ENCODE measurements at places on chromosomes 1 and 21.

DNA sequence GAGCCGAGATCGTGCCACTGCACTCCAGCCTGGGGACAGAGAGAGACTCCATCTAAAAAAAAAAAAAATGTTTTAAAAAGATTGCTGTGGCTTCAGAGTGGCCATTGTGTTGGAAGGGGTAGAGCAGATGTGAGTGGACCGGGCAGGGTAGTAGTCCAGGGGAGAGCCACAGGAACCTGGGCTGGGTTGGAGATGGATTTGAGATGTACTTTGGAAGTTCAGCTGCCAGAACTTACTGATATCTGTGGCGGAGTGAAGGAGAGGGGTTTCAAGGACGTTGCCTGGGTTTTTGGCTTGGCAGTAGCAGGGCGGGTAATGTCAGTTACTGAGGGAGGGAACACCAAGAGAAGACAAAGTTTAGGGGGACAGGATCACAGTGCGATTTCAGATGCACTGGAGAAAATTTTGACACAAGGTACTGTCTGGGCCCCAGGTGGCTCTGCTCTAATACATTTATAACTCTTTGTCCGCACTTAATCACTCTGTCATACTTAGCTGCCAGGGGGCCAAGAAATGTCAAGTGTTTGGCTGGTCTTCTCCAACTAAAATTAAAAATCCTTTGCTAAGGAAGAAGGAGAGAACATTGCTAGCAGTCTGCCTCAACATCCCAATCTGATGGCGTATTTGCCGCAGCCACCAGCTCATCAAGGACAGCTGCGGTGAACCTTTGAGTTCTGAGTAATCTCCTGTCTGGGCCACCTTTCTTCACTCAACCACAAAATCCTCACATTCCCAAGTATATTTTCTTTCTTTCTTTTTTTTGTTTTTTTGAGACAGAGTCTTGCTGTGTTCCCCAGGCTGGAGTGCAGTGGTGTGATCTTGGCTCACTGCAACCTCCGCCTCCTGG lies 9.6 kb downstream of the EPHX1 start:
- no peak for DNase-seq

DNA sequence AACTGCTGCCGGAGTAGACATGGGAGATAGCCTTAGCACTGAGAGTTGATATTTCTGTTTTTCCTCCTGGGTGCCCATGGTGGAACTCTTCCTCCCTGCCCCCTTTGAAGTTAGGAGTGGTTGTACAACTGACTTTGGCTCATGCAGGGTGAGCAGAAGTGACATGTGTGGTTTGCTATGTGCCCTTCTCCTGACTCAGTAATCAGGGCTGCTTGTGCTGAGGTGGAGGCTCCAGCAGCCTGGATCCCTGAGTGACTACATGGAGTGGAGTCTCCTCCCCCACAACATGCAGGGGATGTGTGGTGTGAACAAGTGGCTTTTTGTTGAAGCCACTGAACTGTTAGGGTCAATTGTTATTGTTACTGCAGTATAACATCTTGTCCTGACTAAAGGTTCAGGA lies 261.6 kb downstream of the CAMTA1 start:
- DNase-seq = no peak

- no peak for DNase-seq
Observed at GRCh38 chr1:98468111-98468717, 193.3 kb upstream of the SNX7 start.

GRCh38 chr21:43719748-43720538 lies 1.0 kb downstream of the PDXK start:
- no peak for DNase-seq

GRCh38 chr1:153192697-153193096 lies 10.5 kb upstream of the LELP1 start:
- no peak for DNase-seq

DNA sequence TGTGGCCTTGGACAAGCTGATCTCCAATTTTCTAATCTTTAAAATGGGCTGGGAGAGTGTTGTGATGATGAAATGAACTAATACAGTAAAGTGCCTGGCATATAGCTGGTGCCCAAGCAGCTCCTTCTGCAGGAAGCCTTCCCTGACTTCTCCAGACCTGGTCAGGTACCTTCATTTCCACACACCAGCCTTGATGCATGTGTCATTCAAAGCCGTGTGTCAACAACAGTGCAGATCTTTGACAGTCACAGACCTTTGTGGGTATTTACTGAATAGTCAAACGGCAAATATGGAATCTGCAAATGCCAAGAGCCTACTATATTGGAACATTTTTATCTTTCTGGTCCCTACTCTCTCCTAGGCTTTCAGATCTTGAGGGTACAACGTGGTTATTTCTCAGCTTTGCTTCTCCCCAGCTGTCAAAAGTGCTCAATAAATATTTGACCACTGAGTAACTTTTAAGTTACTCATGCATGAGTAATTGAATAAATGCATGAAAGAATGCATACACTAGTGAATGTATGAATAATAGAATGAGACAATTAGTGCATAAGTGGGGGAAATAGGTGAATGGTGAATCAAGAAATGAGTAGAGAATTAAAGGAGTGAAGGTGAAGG lies 75.4 kb downstream of the MDM4 start:
- no peak for DNase-seq

- DNase-seq = no peak
Observed at GRCh38 chr1:111730706-111731105, 8.5 kb downstream of the INKA2 start.

GRCh38 chr1:30706528-30706927 lies 16.9 kb downstream of the MATN1 start:
- DNase-seq = peak; percentile 42

- DNase-seq = no peak
Observed at GRCh38 chr1:17212009-17212408, 7.1 kb downstream of the PADI1 start.

- DNase-seq = no peak
Observed at GRCh38 chr1:154316704-154317103, 4.2 kb upstream of the AQP10 start.

- DNase-seq = no peak
Observed at GRCh38 chr1:26022404-26022779, 817 bp downstream of the EXTL1 start.

- no peak for DNase-seq
Observed at GRCh38 chr1:38865112-38865715, 5.6 kb upstream of the RRAGC start.

DNA sequence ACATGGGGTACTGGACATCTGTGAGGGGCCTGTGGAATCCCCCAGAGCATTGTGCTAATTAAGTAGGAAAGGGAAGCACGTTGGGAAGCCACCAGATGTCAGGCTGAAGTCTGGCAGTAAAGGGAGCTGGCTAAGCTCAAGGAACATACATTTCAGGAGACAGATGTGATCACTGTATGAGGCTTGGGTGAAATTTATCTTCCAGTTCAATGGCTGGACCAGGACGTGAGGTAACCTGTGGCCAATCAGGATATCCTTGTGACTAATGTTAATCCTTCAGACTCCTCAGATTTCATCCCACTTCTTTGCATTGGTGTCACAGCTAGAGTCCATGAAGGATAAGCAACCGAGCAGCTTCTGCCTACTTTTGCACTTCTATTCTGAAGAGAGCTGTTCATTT lies 110.2 kb upstream of the APP start:
- no peak for DNase-seq

DNA sequence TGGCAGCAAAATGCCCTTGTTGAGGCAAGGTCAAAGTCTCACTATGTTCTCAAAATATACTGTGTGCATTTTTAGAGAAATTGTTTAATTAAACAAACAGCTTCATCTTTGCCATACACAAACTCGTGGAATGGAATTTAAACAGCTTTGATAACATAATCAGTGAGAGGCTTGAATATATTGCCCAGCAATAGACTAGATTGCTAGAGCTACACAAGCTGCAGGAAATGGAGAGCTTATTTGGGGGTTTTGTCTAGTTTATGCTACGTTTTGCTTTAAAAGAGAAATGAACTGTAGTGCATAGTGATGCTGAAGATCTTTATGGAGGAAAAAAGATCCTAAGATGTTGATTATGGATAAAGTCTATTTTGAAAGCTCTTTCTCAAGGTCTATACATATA lies 166.8 kb upstream of the HMCN1 start:
- no peak for DNase-seq

GRCh38 chr1:40951943-40952743 lies 27.4 kb upstream of the CTPS1 start:
- DNase-seq = peak; percentile 12

- DNase-seq = no peak
Observed at GRCh38 chr1:163426505-163427251, 104.9 kb downstream of the NUF2 start.

GRCh38 chr1:169202791-169203665 lies 96.5 kb downstream of the ATP1B1 start:
- DNase-seq = no peak

DNA sequence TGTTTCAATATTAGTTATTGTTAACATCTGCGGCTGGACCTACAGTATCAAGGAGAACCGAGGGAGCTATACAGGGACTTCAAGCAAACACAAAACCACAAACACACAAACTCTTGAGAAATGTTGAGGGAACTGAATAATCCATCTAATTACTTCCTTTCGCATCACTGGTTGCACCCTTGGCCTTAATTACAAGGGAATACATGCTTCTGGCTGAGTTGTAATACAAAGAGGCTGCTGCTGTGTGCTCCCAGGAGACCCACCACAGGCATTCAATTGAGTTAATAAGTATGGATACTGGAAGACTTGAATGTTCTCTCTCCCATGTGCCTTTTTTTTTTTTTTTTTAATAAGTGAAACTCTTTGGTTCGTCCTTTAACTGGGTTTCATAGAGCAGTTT lies 16.8 kb upstream of the SMYD2 start:
- no peak for DNase-seq

DNA sequence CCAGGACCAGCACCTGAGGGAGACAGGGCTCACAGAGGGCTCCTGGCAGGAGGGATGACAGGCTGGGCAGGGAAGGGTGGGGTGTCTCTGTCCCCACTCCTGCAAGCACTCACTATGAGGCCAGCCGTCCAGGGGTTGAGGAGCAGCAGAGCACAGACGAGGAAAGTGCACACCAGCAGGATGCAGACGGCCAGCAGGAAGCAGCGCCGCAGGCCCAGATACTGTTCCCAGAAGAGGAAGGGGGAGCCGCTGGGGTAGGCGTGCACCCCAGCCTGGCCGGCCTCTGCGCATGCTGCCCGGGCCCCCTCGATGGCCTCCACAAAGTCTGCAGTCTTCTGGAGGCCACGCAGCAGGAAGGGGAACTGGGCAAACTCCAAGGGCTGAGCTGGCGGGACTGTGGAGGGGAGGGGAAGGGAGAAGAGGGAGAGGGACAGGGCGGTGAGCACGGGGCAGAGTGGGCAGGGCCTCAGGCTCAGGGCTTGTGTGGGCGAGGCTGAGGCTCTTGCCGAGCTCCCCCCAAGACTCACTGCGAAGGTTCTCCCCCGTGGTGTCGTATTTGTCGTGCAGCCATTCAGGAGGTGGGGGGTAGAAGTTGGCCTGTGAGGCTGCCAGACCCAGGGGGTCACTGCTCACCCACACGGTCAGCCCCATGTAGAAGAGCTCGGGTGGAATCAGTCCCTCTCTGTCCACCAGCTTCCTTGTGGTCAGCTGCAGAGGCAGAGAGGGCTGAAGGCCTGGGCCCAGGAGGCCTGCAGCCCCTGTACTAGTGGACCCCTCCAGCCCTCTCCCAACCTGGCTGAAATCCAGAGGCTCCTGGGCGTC lies 16.5 kb downstream of the PTCH2 start:
- peak; percentile 20 for DNase-seq

DNA sequence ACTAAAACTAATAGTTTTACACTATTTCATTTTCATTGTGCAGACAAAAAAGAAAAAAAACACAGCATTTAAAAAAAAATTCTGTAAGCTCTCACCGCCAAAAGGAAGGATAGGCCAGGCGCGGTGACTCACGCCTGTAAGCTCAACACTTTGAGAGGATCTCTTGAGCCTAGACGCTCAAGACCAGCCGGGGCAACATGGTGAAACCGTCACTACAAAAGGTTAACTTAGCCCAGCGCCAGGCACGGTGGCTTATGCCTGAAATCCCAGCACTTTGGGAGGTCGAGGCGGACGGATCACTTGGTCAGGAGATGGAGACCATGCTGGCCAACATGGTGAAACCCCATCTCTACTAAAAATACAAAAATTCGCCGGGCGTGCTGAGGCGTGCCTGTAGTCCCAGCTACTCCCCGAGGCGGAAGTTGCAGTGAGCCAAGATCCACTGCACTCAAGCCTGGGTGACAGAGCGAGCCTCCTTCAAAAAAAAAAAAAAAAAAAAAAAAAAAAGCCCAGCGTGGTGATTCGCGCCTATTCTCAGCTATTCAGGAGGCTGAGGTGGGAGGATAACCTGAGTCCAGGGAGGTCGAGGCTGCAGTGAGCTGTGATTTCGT lies 14.3 kb upstream of the SPEN start:
- DNase-seq = no peak

DNA sequence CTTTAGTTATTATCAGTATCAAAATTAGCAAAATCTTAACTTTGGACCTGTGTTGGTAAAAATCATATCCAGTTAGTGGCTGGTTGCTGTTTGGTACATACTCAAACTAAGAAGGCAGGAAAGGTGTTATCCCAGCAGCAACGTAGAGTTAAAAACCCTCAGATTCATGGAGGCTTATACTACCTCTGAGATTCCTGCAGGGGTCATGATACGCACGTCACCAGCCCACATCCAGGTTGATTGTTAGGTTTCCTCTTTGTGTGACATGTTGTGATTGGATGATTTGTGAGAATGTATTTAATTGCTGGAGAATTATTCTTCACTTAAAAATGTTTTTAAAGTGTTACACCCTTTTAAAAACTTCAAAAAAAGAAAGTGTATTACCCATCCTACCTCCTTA lies 423.3 kb upstream of the ADGRL2 start:
- DNase-seq = no peak

DNA sequence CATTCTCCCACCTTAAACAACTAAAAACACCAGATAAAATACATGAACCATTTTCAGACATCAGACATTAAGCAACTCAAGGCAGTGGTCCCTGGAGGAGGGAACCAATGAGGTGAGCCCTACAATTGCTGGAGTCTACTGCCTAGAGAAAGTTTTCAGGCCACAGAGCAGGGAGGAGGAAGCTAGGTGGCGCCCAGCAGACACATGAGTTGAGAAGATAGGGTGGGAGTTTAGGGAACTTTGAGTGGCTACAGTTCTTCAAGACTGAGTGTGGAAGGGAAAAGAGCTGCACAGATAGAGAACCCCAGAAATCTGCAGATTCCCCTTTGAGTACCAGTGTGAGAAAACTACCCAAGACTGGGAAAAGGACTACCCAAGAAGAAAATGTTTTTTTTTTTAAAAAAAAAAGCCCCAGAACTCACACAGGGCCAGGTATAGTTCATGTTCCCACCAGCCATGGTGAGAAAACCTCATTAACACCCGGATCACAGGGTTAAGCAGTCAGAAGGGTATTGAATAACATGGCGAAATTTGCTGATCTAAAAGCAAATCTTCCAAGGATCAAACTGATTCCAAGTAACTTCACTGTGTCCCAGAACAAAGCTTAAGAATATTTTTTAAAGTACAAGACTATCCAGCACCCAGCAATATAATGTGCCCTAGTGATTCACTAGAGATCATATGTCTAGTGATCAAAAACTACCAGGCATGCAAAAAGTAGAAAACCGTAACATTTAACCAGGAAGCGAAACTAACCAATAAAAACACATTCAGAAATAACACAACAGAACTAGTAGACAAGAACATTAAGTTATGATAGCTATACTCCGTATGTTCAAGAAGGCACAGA lies 12.0 kb downstream of the ALDH9A1 start:
- no peak for DNase-seq

- DNase-seq = no peak
Observed at GRCh38 chr1:103576065-103576464, 4.7 kb downstream of the AMY2B start.

- no peak for DNase-seq
Observed at GRCh38 chr1:246527402-246528088, 20.5 kb upstream of the SMYD3 start.

Data from anterior cingulate cortex (tissue), 58 donors.